Upper lobe of left lung (tissue), 6 donors: ENCODE measurements at places on chromosomes 2 and 18. TPM values are rescaled to one million over a fixed set of nuclear protein-coding genes. Genes with fewer than 3 reads are reported as not detected.
A peak's percentile ranks its signal among the peaks of the same experiment; 100 is the strongest.

- no peaks in the 10 kb centered on the region for H3K27me3 ChIP-seq
- H3K27ac ChIP-seq: no peak overlapping the region
- H3K4me3 ChIP-seq: no peak overlapping the region
- H3K36me3 ChIP-seq: no peaks in the 10 kb centered on the region
- no peak for DNase-seq
These were observed 137.4 kb downstream of the ACOXL start for GRCh38 chr2:110869472-110870446.

GRCh38 chr2:200728630-200729029, 83.1 kb upstream of the BZW1 start:
- no peak overlapping the region for H3K4me3 ChIP-seq
- no peaks in the 10 kb centered on the region for H3K36me3 ChIP-seq
- DNase-seq: no peak
- H3K4me1 ChIP-seq: no peaks in the 10 kb centered on the region
- no peak overlapping the region for H3K27ac ChIP-seq

DNA sequence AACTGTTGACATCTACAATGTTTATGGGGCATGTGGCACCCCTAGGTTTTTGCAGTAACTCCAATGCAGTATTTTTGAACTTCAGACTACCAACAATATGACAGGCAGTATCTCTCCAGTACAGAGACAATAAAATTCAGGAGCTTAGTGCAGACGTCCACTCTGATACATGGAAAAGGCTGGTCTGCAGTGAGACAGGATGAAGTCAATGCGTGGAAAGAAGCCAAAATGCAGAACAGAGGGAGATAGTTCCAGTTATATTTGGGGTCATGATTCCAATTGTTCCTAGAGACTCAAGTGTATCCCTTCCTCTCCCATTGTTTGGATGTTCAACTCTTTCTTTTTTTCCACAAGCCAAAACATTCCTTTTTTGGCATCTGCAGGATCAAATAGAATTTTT, 18.7 kb upstream of the SMAD2 start:
- no peak overlapping the region for H3K4me3 ChIP-seq
- no peaks in the 10 kb centered on the region for H3K36me3 ChIP-seq
- H3K4me1 ChIP-seq: no peaks in the 10 kb centered on the region
- no peak overlapping the region for H3K27ac ChIP-seq

GRCh38 chr2:85326406-85327159, 1.2 kb downstream of the TGOLN2 start:
- no peaks in the 10 kb centered on the region for H3K27me3 ChIP-seq
- peak overlapping the region; percentile 81 for H3K4me3 ChIP-seq
- peak overlapping the region; percentile 97 for H3K27ac ChIP-seq
- H3K36me3 ChIP-seq: peaks cover 33% of the 10 kb centered on the region

DNA sequence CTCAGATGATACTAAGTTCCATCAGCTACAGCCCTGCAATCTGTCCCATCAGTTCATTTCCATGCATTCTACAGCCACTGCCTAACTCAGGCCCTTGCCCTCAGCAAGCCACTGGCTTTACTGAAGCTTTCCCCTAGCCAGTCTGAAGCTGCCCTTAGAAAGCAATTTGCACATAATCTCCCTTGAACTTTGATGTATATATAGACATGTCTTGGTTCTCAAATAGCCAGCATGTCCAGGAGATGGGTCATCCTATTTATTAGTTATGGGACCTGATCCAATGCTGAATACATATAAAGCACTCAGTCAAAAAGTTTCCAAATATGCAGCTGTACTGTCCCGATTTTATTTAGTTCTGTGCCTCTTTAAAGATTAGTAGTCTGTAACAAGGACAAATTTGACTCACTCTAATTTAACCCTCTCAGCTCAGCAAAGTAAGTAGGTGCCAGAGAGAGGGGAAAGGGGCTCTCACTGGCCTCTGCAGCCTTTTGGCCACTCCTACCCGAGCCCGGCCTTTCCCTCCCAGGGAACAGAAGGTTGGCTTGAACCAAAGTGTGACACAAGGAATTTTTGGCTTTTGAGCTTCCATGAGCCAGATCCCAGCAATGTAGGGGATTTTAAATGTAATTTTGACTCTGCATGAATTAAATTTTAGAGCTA, 70.7 kb downstream of the CCDC93 start:
- H3K27me3 ChIP-seq: no peaks in the 10 kb centered on the region
- no peak overlapping the region for H3K27ac ChIP-seq
- no peak overlapping the region for H3K4me3 ChIP-seq
- peaks cover 99% of the 10 kb centered on the region for H3K36me3 ChIP-seq
- no peaks in the 10 kb centered on the region for H3K4me1 ChIP-seq
- no peak for DNase-seq

DNA sequence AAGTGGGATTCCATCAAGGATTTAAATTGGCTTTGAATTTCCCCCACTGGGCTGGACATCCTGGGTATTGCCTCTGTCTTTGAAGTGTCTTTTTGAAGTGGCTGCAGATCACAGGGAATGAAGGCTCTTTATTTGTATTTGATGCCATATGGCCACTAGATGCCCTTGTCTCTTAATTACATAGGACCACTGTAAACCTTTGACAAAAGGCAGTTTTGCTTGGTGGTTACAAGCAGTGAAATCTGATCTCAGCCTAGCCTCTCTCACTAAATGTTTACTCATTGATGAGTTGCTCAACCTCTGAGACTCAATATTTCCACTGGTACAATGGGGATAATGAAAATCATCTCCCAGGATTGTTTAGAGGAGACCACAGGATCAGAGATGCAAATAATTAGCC, 102.2 kb downstream of the INSIG2 start:
- H3K27ac ChIP-seq: no peak overlapping the region
- no peaks in the 10 kb centered on the region for H3K36me3 ChIP-seq
- no peaks in the 10 kb centered on the region for H3K27me3 ChIP-seq
- H3K4me1 ChIP-seq: peaks cover 2% of the 10 kb centered on the region
- DNase-seq: no peak
- no peak overlapping the region for H3K4me3 ChIP-seq

GRCh38 chr2:217789003-217789735, 213.6 kb downstream of the TNS1 start:
- peak; percentile 30 for DNase-seq
- H3K36me3 ChIP-seq: no peaks in the 10 kb centered on the region
- peaks cover 29% of the 10 kb centered on the region for H3K4me1 ChIP-seq
- H3K4me3 ChIP-seq: peak overlapping the region; percentile 9
- H3K27me3 ChIP-seq: no peaks in the 10 kb centered on the region
- H3K27ac ChIP-seq: peak overlapping the region; percentile 16

GRCh38 chr2:226707499-226707898, 92.1 kb downstream of the IRS1 start:
- no peaks in the 10 kb centered on the region for H3K36me3 ChIP-seq
- no peaks in the 10 kb centered on the region for H3K27me3 ChIP-seq
- DNase-seq: no peak
- no peak overlapping the region for H3K4me3 ChIP-seq
- no peaks in the 10 kb centered on the region for H3K4me1 ChIP-seq

DNA sequence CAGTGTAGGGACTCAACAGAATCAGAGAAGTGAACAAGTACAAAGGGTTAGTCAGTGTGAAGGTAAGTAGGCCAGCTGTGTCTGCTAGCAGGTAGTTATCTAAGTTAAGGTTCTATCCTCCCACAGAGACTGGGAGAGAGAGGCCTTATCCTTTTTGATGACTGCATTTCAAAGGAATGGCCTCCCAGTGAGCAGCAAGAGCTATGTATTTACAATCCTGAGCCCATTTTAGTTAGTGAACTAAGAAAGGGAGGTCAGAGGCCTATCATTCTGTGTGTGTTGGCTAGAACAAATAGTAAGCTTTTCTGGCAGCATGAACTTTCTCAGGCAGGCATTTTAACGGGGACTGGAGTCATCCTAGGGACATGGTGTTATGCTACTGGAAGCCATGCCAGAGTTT, 182.9 kb downstream of the VWC2L start:
- H3K36me3 ChIP-seq: no peaks in the 10 kb centered on the region
- no peak overlapping the region for H3K4me3 ChIP-seq
- no peaks in the 10 kb centered on the region for H3K27me3 ChIP-seq
- DNase-seq: no peak
- H3K27ac ChIP-seq: no peak overlapping the region

DNA sequence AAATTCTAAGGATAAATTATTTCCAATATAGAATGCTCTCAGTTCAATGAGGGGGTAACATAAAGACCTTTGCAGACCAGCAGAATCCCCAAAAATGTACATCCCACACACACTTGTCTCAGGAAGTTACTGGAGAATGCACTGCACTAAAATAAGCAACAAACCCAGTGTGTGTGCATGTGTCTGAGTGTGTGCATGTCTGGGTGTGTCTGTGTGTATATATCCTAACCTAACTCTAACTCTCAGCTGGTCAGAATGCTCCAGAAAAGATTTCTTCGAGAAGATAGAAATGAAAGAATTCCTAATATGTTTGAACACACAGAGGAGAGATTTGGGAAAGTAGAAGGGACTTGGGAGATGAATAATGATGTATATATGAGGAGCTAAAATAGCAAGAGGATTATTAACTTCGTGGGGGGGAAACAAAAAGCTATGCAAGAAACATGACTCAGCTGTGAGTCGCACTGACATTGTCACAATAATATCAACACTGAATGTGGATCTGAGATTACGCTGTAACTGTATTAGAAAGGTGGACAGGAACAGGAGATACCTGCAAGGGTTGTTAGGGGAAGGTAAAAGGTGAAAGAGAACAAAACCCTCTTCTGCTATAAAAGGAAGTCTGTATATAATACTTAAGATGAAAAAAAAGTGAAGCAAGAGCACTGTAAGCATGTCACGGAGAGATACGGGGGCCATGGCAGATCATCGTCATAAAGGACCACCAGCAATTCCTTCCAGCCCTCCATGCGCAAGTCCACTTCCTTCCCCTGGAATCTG, 11.1 kb downstream of the COLEC12 start:
- H3K27ac ChIP-seq: no peak overlapping the region
- peaks cover 8% of the 10 kb centered on the region for H3K4me1 ChIP-seq
- H3K27me3 ChIP-seq: no peaks in the 10 kb centered on the region

DNA sequence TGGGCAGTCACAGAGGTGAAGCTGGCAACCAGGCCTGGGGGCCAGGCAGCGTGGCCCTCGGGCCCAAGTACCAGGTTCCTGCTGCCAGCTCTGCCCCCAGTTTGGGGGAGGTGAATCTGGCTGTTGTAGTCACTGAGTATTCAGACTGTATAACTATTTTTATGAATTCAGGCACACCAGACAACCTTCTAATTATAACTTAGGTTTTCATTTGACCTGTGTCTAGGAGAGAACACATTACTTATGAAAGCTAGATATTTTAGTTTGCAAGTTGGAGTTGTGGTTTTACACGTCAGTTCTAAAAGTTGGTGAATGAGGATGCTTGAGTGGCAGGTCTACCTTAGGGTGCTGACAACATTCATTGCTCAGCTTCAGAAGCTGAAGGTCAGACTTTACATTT, 71.7 kb downstream of the LIMS1 start:
- no peak overlapping the region for H3K27ac ChIP-seq
- no peak for DNase-seq
- H3K4me1 ChIP-seq: peaks cover 8% of the 10 kb centered on the region
- H3K27me3 ChIP-seq: no peaks in the 10 kb centered on the region

GRCh38 chr2:189086710-189087109, 92.9 kb downstream of the COL5A2 start:
- no peak for DNase-seq
- H3K36me3 ChIP-seq: no peaks in the 10 kb centered on the region
- H3K4me3 ChIP-seq: no peak overlapping the region

DNA sequence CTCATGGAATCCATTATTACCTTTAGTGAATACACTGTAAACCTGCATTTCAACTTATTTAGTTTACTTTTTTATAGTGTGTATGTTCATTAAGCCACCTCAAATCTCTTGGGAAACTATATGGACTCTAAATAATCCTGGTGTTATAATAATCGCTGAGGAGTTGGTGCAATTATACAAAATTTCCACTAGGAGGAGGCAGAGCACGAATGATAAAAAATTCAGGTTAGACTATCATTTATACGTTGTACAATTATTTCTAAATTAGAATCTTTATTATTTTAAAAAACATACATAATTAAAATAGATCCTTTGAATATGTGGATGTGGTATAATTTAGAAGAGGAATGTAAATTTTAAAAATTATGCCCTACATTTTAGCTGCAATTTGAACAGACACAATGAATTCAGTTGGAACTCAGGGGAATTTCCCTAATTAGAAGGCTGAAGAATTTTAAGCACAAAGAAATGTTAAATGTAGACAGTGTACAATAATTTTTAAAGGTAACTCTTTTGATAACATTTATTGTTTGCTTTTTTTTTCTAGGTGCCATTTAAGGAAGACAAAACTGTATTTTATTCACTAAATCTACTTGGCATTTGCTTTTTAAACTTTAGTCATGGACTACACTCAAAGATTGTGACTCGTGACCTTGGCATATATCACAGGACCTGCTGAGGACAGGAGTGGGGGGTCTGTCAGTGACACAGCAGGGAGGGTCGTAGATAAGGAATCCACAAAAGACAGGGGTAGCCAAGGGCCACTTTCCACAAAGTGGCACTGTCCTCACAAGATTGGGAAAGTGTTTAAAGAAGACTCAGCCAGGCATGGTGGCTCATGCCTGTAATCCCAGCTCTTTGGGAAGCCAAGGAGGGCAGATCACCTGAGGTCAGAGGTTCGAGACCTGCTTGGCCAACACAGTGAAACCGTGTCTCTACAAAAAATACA, 45.5 kb downstream of the RAB12 start:
- no peak overlapping the region for H3K4me3 ChIP-seq
- no peaks in the 10 kb centered on the region for H3K27me3 ChIP-seq
- no peaks in the 10 kb centered on the region for H3K36me3 ChIP-seq
- H3K4me1 ChIP-seq: no peaks in the 10 kb centered on the region
- H3K27ac ChIP-seq: no peak overlapping the region
- no peak for DNase-seq

- peaks cover 3% of the 10 kb centered on the region for H3K4me1 ChIP-seq
- H3K4me3 ChIP-seq: no peak overlapping the region
- H3K27me3 ChIP-seq: no peaks in the 10 kb centered on the region
- H3K36me3 ChIP-seq: no peaks in the 10 kb centered on the region
- no peak for DNase-seq
These were observed 45.2 kb downstream of the TMEM131 start for GRCh38 chr2:97950329-97951154.

Gene TUBA3E
- not detected for total RNA-seq

Gene GKN1
- not detected for total RNA-seq

Gene TMEM169
- total RNA-seq: 0.69 TPM

Gene KCNJ3
- not detected for total RNA-seq
